ENCODE measurements at places on chromosomes 5 and 9.

DNA sequence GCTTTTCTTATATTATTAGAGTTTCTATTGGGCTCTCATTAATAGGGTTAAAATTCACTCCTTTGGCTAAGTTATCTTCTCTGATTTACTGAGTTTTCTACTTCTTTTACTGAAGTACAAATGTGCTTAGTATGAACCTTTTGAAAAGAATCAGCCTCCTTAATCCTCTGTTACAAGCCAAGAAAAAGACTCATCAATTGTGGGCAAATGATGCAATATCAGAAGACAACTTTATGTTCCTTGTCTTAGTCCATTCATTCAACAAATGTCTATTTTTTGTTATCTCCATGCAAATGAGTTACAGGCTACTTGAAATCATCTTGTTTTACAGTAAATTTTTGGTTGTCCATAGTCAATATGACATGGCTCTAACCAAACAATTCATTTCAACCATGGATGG, 40.3 kb downstream of the SNCAIP start:
- no peak for DNase-seq

DNA sequence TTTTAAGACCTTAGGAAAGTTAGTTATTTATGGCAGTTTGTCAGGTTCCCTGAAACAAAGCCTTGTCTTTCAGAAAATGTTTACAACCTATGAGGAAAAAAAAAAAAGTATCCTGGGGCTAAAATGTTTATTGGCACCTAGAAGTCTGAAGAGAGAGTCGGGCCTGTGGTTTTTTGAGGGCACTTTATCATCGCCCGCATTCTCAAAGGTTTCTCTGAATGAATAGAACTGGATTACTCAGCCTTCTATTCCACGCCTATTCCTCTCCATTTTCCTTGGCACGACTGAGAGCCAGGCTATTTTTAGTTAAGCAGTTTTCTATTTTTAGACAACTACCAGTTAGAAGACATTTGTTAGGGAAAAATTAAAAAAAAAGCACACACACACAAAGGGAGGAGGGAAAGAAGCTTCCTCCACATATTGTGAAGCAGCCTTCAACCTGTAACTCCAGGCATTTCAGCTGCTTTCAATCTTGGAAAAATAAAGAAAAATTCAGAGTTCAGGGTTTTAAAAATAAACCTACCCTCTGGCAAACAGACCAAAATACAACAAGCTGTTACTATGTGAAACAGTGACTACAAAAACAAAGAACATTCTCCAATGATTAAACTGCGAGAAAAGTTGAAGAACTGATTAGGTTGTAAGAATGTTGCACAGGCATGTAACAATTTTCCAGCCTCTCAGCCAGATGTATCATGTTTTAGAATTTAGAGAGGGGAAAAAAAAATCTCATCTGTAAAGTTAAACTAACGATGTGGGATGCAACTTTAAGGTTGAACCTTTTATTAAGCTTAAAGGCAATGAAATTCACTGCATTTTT, 97.0 kb downstream of the MEF2C start:
- no peak for DNase-seq

GRCh38 chr9:86545090-86545489, 190.9 kb upstream of the TUT7 start:
- DNase-seq: no peak

DNA sequence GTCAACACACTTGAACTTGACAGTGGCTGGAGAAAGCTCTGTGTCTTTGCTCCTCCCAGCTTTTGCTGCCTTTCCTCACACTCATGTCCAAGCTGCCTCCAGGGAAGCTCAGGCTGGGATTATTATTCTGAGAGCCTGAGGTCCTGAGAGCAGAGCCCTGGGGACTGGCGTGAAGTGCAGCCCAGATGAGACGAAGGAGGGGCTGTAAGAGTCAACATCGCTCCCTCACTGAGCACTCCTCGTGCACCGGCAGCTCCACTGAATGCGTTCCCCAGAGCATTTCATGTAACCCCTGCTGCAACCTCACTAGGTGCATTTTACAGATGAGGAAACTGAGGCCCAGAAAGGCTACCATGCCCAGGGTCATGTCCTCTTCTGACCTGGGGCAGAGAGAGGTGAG, 63.5 kb upstream of the PHYKPL start:
- DNase-seq: no peak

DNA sequence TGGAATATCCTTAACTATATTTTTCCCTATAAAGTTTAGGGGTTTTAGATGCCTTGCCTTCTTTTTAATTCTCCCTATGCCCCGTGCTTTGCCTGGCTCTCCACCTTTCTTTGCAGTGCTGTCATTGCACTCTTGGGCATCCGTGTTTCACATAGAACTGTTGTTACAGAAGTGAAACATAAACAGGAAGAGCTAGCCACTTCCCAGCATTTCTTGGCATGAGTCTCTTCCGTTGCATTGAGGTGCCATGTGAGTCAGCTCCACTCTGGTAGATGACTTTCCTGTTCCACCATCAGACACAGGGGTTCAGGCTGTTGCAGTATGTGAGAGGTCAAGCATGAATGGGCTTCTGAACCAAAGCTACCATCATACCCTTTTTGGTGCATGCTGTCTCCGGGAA, 73.4 kb downstream of the ANGPTL2 start:
- DNase-seq: peak; percentile 49

DNA sequence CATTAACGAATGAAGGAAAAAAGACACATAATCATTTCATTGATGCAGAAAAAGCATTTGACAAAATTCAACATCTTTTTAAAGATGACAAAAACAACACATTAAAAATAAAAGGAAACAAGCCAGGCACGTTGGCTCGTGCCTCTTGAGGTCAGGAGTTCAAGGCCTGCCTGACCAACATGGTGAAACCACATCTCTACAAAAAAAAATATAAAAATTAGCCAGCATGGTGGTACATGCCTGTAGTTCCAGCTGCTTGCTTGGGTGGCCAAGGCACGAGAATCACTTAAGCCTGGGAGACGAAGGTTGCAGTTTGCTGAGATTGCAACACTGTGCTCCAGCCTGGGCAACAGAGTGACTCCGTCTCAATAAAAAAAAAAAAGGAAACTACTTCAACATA, 77.0 kb downstream of the ERCC6L2 start:
- DNase-seq: no peak

DNA sequence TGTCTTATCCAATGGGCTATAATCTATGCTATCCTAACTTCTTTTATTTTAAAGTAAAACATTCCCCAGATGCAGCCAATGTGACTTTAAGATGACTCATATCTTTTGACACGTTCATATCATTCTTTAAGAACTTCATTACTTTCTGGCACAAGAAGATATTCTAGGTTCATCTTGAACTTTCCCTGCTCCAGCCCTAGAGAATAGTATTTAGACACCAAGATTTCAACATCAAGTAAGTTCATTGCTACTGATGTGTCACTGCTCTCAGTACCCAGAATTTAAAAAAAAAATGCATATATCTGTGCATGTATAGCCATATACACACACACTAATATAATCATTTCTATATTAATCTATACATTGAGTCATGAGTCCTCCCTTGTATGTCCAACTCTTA, 175.2 kb downstream of the SAXO1 start:
- DNase-seq: no peak

GRCh38 chr5:113166852-113167366, 190.3 kb downstream of the DCP2 start:
- DNase-seq: no peak

GRCh38 chr9:126959917-126960316, 45.3 kb downstream of the RALGPS1 start:
- DNase-seq: no peak

DNA sequence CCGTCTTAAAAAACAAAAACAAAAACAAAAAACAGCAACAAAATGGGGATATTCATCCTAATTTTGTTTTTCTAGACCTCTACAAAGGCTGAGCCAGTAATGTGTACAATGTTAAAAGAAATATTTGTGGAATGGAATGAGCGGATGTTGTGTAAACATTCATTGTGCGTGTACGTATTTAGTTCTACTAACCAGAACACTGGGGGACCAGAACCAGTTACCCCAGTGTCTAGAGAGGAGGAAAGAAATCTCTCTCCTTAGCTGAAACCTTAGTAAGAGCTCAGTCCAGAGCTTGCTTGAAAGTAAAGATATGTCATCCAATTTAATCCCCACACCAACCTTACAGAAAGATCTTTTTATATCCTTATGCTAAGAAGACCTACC, 106.7 kb upstream of the CPEB4 start:
- DNase-seq: no peak
